ENCODE measurements at places on chromosomes 7 and 10.

GRCh38 chr7:149379625-149380024 is 81.2 kb downstream of the ZNF777 start:
- DNase-seq, result no peak

DNA sequence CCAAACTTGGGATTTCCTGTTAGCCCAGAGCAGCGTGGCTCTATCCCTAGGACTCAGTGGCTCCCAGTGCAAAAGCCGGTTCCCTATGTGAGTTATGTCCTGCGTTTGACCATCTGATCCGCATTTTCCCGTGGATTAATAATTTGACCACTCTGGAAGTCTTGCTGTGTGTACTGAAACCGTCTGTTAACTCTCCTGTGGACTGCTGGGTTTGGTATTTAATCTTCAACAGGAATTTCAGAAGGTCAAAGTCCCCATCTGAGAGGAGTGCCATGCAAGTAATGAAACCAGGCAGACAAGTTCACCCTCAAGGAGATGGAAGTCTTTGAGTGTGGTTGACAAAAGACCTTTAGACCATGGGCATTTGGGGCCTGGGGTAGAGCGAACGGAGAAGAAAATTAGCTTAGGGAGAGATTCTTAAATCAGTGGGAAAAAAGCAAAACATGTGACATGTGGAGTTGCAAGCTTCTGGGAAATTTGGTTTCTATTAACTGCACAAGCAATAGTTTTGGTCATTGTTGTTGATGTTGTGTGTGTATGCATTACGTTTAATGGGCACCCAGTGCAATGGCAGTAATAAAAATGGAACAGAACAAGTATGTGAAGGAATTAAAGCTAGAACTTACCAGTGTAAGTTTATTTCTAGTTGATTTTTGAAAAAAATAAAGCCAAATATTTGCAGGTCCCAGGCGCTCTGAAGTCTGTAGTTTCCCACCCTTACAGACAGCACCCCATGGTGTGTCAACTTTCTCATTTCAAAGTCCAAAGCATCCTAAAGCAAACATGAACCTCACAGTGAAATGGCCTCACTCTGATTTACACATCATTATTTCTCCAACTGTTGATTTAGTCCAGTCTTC is 38.2 kb downstream of the LYZL1 start:
- no peak for DNase-seq

DNA sequence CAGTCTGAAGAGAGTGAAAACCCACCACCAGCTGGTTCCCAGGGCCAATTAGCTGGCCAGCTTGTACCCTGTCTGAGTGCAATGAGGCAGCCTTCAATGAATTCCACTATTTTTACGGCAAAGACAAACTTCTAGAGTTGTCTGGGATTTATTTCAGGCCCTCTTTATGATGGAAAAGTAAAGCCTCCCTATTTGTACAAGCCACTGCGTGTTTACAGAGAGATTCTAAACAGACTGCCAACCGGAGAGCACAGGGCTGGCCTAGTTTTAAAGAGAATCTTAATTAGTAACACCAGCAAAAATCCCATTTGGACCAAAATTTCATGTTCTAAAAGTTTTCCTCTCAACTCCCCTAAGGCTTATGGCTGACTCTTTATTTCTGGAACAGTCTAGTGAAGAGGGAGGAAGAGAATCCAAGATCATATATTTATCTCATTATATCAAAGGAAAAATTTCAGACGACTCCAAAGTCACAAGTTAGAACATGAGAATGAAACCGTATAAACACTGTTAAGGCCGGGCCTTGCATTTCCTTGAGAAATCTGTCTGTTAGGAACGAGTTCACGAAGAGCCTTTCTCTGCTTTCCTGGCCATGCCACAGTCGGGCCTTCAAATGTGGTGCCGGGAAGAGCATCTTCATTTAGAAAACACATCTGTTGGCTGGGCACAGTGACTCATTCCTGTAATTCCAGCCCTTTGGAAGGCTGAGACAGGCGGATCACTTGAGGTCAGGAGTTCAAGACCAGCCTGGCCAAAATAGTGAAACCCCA is 724.6 kb upstream of the NRP1 start:
- DNase-seq, result no peak

DNA sequence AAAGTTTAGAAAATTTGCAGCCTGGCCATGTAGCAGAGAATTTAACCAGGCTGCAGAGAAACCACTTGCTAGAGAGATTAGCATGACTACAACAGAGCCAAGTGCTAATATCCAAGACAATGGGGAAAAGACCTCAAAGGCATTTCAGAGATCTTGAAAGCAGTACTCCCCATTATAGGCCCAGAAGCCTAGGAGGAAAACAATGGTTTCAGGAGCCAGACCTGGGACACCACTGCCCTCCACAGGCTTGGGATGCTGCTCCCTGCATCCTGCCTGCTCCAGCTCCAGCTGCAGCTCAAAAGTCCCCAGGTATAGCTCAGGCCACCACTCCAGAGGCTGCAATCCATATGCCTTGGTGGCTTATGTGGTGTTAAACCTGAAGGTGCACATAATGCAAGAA is 101.5 kb upstream of the TMEM72 start:
- peak; percentile 23 for DNase-seq

GRCh38 chr7:6505685-6506559 is 45.3 kb downstream of the GRID2IP start:
- DNase-seq, result no peak

GRCh38 chr10:128675405-128675804 is 549.2 kb upstream of the MKI67 start:
- no peak for DNase-seq

DNA sequence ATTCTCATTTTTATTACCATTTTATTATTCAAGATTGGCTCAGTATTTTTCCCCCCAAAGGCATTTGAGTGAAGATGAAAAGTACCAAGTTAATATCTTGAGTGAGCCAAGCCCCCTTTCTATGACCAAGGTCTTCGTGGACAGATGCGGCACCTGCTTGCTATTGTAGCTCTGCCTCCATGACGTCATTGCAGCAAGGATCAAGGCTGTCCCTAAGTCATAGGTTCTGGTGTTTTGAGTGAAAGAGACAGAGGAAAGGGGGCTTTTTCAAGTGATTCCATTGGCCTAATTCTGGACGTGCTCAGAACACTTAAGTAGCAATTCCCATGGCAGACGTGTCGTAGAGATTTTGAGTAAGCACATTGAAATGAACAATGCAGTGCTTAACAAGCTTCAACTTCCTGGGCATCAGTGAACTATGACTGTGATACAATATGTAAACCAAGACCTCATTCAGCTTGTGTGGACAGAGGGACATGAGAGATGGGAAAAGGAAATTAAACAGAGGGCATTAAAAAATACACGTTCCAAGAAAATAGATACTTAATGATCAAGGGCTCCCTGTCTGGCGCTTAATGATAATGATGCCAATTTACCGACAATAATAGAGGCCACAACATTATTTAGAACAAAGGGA is 248.7 kb upstream of the NPVF start:
- DNase-seq, result no peak

GRCh38 chr10:123537188-123537961 is 128.8 kb upstream of the GPR26 start:
- DNase-seq, result no peak

GRCh38 chr10:126609566-126609965 is 60.9 kb downstream of the C10orf90 start:
- DNase-seq, result no peak

- DNase-seq, result no peak
These were observed 138.4 kb downstream of the ST7 start for GRCh38 chr7:117091721-117092120.

- no peak for DNase-seq
These were observed 252.9 kb downstream of the SNX13 start for GRCh38 chr7:17687361-17687760.

- peak; percentile 93 for DNase-seq
These were observed 35.2 kb downstream of the SGCE start for GRCh38 chr7:94620703-94621118.

- DNase-seq, result no peak
These were observed 226.6 kb downstream of the ARHGAP12 start for GRCh38 chr10:31702005-31702404.

GRCh38 chr7:112744818-112745217 is 45.4 kb downstream of the TMEM168 start:
- DNase-seq, result no peak

DNA sequence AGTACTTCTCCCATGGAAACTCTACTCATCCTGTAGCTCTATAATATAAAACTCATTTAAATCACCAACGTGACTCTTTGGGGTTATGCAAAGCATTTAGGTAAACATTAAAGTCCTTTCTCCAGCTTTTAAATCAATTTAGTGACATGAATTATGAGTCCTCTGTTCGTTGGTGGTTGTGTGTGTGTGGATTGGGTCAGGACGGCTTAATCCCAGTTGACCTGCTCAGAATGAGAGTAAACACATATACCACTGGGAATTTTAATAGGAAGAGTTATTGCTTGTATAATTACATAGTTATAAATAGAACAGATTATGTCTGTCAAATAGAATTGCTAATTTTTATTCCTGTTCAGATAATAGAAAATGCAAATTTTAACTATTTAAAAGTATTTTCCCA is 30.7 kb upstream of the ADCY1 start:
- DNase-seq, result no peak

DNA sequence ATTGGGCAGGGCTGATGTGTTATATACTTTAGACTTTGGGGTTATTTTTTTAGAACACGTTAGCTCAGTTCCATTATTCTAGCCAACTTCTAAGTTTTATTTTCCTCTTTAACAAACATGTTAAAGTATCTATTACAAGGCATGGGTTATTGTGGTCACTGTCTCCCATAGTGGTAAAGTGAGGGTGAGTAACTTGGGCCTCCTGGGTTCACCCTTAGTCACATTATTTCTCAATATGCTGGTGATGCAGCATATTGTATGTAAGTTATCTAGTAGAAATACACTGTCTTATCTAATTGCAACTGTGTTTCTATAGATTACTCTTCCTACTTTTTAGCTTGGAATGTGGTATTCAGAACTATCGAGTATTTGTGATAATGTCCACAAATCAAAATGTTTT is 65.9 kb downstream of the BBS9 start:
- peak; percentile 69 for DNase-seq

GRCh38 chr10:1654811-1655356 is 82.4 kb downstream of the ADARB2 start:
- no peak for DNase-seq

DNA sequence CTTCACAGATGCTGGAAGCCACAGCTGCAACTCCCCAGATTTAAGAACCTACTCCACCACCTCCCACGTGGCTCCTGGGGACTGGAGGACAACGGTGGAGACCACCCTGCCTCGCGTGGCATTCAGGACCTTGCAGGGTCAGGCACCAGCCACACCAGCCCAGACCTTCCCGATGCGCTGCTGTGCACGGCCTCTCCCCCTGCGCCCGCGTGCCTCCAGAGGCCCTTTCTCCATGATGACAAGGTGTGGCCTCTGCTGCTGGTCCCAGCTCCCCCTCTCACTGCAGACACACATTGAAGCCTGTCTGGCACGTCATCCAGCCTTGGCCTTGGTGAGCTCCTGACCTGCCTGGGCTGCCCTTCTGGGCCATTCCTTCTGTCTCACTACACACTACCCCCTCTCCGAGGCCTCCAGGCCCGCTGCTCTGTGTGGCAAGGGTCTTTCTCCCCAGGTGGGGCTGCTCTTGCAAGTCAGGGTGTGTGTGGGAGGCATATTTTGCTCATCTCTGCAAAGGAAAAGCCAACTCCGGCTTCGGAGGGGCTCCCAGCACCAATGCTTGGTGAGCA is 254.8 kb downstream of the MAD1L1 start:
- no peak for DNase-seq

GRCh38 chr7:131346885-131347592 is 19.4 kb downstream of the MKLN1 start:
- no peak for DNase-seq

DNA sequence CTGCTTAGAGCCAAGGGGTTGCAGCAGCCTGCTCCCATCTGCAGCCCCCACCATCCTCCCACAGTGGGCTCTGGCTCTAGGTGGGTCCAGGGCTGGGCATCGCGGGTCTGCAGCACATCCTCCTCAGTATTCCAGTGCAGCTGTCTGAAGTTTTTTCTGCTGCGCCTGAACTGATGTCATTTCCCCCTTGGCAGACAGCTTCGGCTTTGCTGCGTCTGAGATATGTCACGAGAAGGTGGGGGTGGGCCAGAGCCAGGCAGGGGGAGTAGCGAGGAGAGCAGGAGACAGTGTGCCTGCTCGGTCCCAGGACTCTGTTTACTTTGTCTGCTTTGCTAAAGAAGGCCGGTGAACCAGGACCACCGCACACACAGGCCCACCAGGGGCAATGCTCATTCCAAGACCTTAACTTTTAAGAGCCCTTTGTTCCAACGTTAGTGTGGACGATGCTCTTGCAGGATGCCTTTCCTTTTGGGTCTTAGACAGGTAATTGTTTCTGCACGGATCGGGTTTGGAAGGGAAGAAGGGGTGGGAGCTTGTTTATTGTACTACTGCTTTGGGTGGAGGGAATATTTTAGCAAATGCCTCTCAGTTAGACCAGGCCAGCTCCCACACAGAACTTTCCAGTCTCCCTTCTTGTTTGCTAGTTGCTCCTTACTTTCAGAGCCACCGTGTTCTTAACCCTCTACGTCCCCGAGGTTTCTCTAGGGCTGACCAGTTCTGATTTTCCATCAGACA is 32.4 kb downstream of the WBP1L start:
- DNase-seq, result peak; percentile 94

Data from fibroblast of villous mesenchyme (primary cell).